ENCODE measurements at places on chromosomes 16 and 17. TPM values are rescaled to one million over a fixed set of nuclear protein-coding genes. Genes with fewer than 3 reads are reported as not detected.

DNA sequence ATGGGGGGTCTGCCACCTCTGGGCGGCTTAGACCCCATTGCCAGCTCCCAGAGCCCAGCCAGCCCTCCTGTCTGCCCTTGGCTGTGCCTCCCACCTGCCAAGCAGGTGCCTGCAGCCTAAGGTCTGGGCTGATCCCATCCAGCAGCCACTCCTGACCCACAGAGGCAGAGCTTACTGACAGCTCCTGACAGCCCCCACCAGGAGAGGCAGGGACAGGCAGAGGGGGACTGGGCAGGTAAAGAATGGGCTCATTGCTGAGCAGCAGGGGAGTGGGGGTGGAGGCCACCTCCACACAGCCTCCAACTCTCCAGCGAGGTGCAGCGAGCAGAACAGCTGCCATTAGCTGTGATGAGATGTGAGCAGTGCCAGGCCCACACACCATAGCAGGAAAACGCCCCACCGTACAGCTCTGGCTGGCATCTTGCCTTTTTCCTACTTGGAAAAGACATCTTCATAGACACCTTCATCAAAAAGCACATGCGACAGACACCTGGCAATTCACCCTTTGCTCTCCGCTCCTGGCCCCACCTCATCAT is 164.4 kb downstream of the C16orf78 start:
- no peak for DNase-seq

GRCh38 chr16:28038409-28038808 is 25.1 kb downstream of the GSG1L start:
- DNase-seq: no peak

- DNase-seq: no peak
Observed at GRCh38 chr16:11967195-11967911, 2.3 kb downstream of the TNFRSF17 start.

DNA sequence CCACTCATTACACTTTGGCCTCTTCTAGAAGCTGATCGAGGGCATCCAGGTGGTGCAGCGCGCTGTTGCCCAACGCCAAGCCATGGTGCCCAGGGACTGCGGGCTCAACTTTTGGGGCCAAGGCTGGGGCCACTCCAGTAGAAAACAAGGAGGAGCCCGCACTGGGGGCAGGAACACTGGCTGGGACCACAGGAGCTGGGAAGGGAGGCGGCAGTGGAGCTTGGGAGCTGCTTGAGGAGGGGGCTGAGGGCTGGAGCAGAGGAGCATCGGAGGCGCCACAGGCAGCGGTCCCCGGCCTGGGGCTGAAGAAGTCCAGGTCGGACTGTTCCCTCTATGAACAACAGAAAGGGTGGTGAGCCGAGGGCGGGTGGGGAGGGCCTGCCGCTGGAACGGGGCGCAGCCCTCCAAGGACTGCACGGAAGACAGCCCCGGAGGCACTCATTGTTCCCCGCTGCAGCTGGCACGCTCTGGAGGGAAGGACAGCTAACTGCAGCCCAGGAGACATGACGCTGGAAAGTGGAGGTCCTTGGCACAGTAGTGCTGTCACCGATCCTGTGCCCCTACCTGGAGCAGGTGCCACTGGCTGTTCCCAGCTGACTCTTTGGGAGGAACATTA is 21.5 kb downstream of the GGA3 start:
- no peak for DNase-seq

GRCh38 chr17:63682441-63682840 is 17.5 kb downstream of the LIMD2 start:
- no peak for DNase-seq

Gene PSME3
- total RNA-seq: 105 TPM
